ENCODE measurements at places on chromosomes 4 and X.

GRCh38 chr4:56048702-56049431 is 100.1 kb downstream of the CEP135 start:
- DNase-seq = peak; percentile 18

DNA sequence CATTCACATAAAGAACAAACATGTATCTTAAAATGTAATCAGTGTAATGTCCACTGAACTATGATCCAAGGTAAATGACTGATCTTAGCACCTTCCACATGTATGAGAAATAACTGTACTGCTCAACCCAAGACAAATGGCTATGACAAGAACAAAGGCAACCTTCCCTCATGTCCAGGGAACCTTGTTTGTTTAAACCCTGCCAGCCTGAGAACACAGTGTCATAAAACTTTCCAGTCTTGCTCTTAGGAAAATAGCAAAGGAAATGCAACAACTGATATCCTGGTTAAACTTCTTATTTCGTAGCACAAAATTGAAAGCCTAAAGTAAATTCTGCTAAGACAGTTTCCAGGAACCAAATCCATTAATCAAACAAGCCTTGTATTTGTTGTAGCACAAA is 494.3 kb downstream of the IL15 start:
- DNase-seq = no peak

DNA sequence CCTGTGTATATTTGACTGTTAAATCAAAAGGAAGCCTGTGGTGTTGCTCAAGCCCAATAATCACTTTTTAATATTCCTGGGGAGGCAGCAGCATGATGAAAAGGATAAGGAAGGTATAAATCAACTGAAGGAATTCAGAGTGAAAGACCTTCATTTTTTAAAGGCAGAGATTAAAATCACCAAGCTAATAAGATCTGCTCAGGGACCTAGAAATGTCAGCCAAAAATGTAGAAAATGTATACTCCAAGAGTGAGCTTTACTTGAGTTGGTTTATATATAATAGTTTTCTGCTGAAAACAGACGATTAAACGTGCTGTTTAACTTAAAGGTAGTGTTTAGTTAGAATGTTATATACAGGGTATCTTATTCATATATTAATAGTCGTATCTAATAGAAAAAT is 549.3 kb downstream of the IQCM start:
- no peak for DNase-seq

DNA sequence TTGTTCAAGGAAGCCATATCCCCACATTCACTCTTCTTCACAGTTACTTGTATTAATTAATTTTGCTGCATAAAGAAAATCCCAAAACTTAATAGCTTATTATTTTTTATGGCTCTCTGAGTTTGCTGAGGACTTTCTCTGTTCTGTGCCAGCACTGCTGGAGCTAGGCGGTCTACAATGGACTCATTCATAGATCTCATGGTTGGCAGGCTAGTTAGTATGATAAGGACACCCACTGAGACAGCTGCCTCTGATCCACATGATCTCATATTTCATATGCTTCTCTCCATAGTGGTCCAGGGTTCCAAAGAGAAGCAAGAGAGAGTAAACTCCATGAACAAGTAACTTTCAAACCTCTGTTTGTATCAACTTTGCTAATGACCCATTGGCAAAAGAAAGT is 170.2 kb downstream of the ADGRA3 start:
- DNase-seq = no peak

DNA sequence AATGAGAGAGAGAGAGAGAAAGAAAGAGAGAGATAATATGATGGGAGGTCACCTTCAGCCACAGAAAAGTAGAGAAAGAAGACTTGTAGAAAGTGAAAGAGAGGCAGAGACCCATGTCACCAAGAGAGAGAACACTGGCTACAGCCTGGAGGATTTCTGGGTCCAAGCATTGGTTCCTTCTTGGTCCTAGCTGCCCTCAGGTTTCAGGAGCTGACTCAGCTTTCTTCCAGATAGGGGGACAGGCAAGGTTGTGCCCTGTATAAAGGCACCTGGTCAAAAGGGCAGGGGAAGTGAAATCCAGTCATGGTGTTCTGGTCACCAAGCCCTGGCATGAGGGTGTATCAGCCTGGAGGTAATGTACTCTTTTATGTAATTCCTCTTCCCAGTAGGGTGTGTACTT is 47.5 kb upstream of the XK start:
- DNase-seq = no peak

GRCh38 chr4:156941940-156942548 is 29.6 kb downstream of the PDGFC start:
- DNase-seq = no peak

DNA sequence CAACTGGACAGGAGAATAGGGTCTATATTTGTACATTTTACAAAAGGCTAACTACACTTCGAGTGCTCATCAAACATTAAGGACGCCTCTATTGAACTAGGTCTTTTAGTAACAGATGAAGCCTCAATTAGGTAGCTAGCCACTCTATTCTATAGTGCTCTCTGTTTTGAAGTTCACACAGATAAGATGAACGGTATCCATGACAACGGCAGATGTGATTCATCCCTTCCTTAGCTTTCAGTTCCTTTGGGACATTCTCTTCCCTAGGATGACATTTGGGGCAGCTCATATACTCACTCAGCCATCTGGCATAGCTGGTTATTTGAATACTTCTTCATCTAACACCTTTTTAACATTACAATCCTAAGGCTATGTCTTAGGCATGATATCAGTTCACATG is 62.4 kb upstream of the WDFY3 start:
- no peak for DNase-seq

DNA sequence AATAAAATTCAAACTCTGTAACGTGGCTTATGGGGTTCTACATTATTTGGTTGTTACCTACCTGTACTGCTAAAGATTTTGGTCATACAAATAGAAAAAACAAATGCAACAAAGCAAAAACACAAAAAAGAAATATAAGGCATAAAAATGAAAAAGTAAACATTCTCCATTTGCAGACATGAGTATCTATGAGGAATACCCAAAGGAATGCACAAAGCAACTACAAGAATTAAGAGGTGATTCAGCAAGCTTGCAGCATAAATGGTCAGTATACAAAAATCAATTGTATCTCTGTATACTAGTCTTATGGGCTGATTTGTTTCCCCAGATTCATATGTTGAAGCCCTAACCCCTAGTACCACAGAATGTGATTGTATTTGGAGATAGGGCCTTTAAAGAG is 3.6 kb upstream of the PDE5A start:
- DNase-seq = no peak
